ENCODE measurements at places on chromosomes 2 and 18. TPM values are rescaled to one million over a fixed set of nuclear protein-coding genes. Genes with fewer than 3 reads are reported as not detected.

- DNase-seq: no peak
These were observed 518.3 kb downstream of the XIRP2 start for GRCh38 chr2:167406558-167406957.

Gene REEP1
- total RNA-seq: 0.20 TPM

Gene HOXD11
- total RNA-seq: not detected

DNA sequence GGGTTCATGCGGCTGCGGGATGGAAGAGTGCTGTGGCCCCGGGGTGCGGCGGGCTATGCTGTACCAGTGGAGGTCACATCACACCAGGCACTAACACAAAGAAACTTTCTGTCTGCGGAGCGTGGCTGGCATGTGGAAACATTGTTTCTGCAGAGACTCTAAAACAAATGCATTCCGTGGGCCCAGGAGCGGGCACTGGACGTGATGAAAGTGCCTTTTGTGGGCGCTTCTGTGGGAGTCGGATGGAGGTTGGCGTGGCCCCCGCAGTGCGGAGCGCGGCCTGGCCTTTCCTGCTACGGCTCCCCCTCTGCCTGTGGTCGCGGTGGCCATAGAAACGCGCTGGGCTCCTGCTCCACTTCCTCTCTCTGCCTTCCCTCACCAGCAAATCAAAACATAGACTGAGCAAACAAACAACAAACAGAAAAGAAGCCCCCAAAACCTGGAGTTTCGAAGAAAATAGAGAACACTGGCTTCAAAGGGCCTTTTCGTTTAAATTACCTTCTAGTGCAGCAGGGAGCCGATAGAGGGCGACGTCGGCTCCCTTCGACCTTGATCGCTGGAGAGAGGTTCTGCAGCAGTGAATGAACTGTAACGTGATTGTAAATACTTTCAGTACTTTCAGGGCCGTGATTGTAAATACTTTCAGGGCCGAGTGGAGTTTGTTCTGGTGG lies 51.4 kb downstream of the KIF5C start:
- DNase-seq: peak; percentile 10

GRCh38 chr2:162199913-162200312 lies 43.3 kb downstream of the FAP start:
- DNase-seq: no peak

- no peak for DNase-seq
These were observed 72.5 kb upstream of the RNF152 start for GRCh38 chr18:61965311-61965710.

- DNase-seq: no peak
These were observed 25.1 kb downstream of the SLC66A2 start for GRCh38 chr18:79926306-79926705.

- DNase-seq: peak; percentile 16
These were observed 264.3 kb downstream of the TSN start for GRCh38 chr2:122019724-122020123.

Gene CFAP65
- total RNA-seq: not detected

GRCh38 chr18:515838-516237 lies 15.3 kb upstream of the COLEC12 start:
- DNase-seq: no peak

Gene LOXL3
- 0.81 TPM for total RNA-seq

- DNase-seq: no peak
These were observed 55.6 kb downstream of the MTCL1 start for GRCh38 chr18:8760984-8761383.

- no peak for DNase-seq
These were observed 104.0 kb upstream of the PARD3B start for GRCh38 chr2:204441316-204441715.

- DNase-seq: no peak
These were observed 75.7 kb downstream of the CHST9 start for GRCh38 chr18:27109451-27109850.

Gene DSG1
- not detected for total RNA-seq

- DNase-seq: peak; percentile 74
These were observed 62.2 kb downstream of the KIAA2012 start for GRCh38 chr2:202135091-202135874.

DNA sequence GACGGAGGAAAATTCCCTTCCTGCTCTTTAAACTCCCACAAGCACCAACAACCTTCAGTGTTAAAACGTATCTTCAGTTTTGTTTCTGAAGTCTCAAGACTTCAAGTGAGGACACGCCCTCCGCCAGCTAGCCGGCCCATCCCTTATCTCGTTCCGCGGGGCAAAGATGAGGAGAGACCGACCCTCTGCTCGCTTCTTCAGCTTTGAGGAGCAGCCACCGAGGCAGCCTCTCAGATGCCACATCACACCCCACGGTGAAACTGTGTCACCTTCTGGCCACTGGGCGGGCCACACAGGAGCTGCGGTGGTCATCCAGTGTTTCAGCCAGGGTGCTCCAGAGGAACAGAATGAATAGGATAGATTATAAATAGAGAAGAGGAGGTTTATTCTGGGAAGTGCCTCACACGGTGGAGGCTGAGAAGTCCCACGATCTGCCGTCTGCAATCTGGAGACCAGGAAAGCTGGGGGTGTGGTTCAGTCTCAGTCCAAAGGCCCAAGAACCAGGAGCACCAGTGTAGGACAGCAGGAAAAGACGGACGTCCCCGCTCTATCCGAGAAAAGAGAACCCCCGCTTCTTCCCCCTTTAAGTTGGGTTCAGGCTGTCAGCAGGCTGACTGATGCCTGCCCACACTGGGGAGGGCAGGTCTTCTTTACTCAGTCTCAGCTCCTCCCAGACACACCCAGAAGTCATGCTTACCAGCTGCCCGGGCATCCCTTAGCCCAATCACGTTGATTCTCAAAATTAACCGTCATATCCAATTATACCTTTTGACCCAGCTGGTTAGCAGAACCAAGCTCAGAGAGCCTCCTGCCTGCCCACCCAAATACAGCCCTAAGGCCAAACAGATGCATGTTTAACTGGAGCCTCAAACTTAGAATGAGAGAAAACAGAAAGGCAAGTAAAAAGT lies 399.7 kb upstream of the ID2 start:
- no peak for DNase-seq

Gene CCDC74A
- total RNA-seq: 58.7 TPM

GRCh38 chr18:5303636-5304035 lies 8.1 kb upstream of the ZBTB14 start:
- no peak for DNase-seq

GRCh38 chr2:15243762-15244161 lies 317.4 kb downstream of the NBAS start:
- DNase-seq: peak; percentile 34

DNA sequence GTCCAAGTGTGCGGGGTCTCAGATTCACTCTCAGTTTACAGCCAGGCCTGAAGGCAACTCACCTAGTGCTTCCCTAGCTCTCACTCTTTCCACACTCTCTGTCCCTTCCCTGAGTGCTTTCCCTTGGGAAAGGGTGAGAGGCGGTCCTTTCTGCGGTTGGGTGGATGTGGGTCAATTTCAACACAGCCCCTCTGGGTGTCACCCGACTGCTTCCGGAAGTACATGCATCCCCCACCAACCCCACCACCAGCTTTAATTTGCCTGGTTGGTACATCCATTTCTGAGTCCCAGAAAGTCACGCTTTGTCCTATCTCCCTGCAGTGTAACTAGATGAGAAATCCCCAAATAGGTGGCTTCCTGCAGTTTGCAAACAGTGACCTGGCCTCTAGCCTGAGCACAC lies 307.3 kb upstream of the MEIS1 start:
- no peak for DNase-seq

Gene GAREM1
- total RNA-seq: 2.0 TPM

Gene EN1
- not detected for total RNA-seq

Gene PROKR1
- total RNA-seq: not detected

DNA sequence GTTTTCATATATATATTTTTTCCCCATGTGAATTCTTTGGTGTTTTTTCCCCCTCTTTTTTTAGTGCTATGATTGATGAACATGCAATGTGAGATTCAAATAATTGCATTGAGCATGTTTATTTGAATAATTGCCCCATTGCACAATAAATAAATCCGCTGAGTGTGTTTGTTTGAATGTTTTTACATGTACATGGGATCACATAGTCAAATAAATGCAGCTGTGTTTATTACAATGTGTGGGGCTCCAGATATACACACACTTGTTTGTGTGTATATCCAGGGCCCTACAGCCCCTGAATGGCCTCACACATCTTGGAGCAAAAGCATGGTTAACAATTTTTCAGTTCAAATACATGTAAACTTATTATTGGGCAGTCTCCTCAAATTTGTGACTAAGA lies 134.5 kb downstream of the ZEB2 start:
- no peak for DNase-seq

Gene MBD2
- 24.1 TPM for total RNA-seq
